Activated CD8-positive, alpha-beta T cell treated with anti-CD3 and anti-CD28 coated beads for 36 hours (primary cell): ENCODE measurements at places on chromosomes 6 and 20. TPM values are rescaled to one million over a fixed set of nuclear protein-coding genes. Genes with fewer than 3 reads are reported as not detected.

- no peak for DNase-seq
Observed at GRCh38 chr6:151091571-151091970, 148.2 kb upstream of the AKAP12 start.

GRCh38 chr6:27149150-27149549 is 98.4 kb upstream of the PRSS16 start:
- DNase-seq = no peak

- DNase-seq = no peak
Observed at GRCh38 chr20:43238833-43239232, 49.1 kb upstream of the PTPRT start.

GRCh38 chr6:110877569-110877968 is 3.0 kb downstream of the AMD1 start:
- no peak for DNase-seq

DNA sequence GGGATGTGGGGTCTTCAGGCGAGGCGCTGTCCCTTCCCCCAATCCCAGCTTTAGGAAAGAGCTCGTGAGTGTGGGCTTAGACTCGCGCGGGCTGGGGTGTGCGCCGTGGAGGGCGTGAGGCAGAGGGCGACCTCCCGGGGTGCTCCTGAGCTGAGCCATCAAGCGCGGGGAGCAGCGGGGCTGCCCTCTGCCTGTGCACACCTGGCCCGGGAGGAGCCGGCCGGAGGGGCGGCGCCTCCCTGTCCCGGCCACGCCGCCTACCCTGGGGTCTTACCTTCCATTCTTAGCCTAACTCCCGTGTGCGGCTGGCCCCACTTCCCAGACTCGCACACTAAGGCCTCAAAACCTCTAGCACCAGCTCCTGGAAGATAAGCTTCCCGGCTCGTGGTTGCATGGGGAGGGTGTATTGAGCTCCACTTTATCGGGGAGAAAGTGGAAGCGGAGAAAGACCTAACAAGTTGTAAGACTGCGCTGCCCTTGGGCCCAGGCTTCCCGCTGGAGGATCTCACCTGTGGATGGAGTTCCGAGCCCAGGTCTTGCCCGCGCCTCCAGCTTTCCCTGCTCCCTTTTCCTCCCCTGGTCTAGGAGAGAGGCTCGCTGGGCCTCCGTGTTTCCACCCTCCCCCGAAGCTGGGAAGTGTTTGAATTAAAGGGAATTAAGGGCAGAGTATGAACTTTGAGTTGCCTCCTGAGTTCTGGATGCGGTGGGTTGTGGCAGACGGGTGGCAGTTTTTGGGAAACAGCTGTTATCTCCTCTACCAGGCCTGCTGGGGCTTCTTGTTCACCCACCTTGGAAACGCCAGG is 1.2 kb downstream of the DNMT3B start:
- no peak for DNase-seq

GRCh38 chr6:131931063-131931750 is 20.0 kb downstream of the CCN2 start:
- no peak for DNase-seq

DNA sequence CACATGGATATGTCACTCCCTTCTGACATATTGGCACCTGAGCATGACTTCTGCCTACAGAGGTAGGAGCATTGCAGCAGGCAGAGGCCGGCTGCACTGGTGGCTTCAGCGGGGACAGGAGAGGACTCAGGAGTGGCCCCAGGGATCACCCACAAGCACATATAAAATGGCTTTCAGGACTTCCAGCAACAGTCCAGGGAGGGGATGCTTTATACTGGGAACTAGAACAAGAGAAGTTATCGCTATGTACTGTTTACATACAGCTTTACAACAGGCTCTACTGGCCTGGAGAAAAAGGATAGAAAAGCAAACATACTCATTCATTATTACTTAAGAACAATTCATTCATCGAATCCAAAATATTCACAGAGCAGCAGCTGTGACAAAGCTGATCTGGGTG is 337.8 kb downstream of the THBS2 start:
- no peak for DNase-seq

DNA sequence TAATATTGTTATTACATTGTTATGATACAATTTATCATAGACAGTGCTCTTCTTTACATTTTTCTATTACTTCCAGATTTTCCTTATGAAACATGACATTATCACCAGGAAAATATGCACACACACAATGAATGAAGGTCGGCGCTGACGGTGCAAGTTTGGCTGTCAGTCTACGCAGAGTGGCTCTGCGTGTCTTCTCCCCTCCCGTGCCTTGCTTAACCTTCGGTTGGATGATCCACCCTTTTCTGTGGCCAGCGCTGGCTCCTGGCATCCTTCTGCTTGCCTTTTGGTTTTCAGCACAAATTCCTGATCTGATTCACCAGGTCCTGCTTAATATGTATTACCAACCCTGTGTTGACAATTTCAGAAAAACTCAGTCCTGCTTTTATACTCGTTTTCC is 157.4 kb downstream of the TSHZ2 start:
- no peak for DNase-seq

Gene RAB44
- total RNA-seq = not detected

GRCh38 chr20:5510446-5510845 is 193.7 kb upstream of the PROKR2 start:
- DNase-seq = no peak

DNA sequence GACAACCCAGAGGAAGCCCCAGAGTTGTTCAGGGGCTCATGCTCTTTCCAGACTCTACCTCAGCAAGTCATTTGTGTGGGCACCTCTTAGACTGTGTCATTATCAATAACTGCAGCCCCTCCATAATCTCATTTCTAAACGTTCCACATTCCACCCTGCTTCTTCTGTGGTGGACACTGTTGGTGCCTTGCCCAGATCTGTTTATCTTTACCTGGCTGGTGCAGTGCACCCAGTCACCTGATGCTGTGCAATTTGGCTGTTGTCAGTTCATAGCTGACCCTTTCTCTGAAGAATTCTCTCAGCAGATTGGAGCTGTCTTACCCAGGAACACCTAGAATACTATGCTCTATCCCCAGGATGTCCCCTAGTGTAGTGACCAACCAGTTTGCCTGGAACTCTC is 80.0 kb downstream of the ATRN start:
- DNase-seq = no peak

Gene PPIL6
- total RNA-seq = 0.27 TPM

DNA sequence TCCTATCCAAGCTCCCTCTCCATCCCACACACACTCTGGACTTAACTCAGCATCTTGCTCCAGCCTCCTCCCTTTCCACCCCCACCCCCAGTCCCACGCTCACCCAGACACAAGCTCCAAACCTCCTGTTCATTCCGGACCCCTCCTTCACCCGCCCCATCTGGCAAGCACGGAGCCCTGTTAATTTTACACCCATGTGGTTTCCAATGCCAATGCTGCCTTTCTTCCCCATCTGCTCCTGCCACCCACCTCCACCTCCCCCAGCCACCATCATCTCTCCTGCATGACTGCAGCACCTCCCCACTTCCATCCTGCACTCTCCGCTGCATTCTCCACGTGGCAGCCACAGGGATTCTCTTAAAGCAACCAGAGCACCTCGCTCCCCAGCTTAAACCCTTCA is 9.9 kb upstream of the CDK5RAP1 start:
- DNase-seq = no peak

DNA sequence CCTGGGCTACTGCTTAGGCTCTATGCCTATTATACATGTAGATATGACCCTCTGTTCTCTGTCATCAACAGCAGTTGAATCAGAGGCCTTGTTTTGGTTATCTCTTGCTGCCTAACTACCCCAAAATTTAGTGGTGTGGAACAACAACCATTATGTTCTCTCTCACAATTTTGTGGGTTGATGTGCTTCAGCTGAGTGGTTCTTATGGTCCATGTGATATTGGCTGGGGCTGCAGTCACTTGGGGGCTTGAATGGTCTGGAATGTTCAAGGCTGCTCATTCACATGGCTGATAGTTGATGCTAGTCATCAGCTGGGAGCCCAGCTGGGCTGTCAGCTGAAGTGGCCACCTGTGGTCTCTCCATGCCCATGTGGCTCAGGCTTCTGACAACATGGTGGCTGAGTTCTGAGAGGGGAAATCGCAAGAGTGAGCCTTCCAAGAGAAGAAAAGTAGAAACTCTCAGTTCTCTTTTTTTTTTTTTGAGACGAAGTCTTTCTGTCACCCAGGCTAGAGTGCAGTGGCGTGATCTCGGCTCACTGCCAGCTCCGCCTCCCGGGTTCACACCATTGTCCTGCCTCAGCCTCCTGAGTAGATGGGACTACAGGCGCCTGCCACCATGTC is 47.8 kb downstream of the SHLD1 start:
- no peak for DNase-seq

Gene SPAG4
- total RNA-seq = 11.8 TPM

- no peak for DNase-seq
Observed at GRCh38 chr6:2416128-2416712, 170.8 kb upstream of the GMDS start.

GRCh38 chr6:74573613-74574012 is 632.2 kb downstream of the COL12A1 start:
- DNase-seq = no peak

Gene BCAS1
- total RNA-seq = not detected

DNA sequence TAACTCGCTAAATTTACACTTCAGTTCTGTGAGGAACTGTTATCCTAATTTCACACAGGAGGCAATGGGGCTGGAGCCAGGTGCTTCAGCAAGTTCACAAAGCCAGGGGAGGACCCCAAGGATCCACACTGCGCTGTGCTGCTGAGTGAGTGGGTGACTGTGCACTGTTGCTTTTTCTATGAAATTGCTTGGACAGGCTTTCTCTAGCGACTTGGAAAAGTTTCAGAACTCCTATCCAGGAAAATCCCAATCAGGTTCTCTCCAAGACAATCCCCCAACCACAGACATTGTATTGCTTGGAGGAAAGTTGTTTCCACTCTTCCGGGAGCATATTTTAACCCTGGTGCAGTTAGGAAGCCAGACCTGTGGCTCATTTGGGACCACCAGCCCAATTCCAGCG is 175.9 kb upstream of the CST7 start:
- no peak for DNase-seq
